ENCODE measurements at places on chromosomes 7 and 10.
A peak's percentile ranks its signal among the peaks of the same experiment; 100 is the strongest.

DNA sequence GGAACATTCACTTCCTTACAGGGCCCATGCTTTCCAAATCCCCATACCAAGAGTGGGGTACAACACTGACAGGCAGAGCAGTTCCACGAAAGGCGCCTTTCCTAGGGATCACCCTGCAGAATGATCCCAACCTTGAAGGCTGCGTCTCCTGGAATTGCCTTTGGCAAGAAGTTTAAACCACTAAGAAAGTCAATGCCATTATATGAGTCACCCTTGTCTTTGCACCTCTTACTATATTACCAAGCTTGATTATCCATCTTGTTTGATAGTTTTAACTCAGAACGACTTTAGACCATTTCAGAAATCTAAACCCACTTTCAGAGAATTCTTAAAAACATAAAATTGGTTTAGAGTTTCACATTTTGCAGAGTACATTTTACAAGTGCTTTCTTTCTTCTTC lies 282.1 kb downstream of the ARHGAP12 start:
- peak; percentile 36 for DNase-seq

DNA sequence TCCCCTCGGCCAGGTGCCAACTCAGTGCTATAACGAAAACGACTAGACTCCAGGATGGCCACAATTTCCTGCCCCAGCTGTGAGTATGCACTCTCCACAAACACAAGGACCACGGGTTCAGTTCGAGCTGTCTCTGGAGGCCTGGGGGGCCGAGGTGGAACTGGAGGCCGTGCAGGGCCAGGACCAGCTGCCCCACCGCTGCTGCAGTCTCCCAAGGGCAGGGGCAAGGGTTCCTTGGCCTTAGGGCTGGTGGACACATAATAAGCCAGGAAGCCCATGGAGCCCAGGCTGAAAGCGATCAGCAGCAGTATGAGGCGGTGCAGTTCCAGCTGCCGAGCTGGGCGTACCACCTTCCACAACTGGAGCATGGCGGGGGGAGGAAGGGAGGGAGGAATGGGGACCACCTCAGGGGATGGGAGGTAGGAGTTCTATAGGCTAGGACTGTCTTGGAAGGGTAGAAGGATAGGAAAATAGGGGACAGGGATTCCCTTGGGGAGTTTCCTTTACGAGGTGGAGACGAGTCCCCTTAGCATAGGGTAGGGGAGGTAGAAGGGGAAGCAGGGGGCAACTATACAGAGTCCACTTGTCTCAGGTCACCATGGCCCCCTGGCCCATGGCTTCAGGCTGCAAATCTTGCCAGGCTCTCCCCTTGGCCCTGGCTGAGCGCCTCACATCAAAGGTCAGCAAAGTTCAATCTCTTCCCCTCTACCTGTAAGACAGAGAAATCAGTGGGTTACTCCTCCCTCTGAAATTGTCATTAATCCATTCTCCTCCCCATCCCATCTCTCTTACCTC lies 3.2 kb downstream of the NDST2 start:
- no peak for DNase-seq

GRCh38 chr10:98062424-98062823 lies 32.0 kb upstream of the CRTAC1 start:
- DNase-seq, result no peak

DNA sequence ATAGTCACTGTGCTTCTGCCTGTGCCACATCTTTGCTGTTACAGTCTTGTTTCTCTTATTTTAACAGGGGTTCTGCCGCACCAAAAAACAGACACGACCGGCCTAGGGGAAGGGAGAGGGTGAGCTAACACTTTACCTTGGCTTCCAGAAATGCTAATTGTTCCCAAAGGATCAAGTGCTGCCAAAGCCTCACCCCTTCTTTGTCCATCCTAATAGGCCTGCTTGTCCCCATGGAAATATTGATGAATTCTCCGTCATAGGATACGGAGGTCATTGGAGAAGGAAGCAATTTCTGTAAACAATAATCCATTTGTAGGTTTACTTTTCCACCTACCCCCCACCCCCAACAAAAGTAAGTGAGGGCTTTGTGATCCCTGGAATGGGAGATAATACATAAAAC lies 567.3 kb downstream of the KCNMA1 start:
- no peak for DNase-seq

GRCh38 chr10:106467506-106467905 lies 697.0 kb downstream of the SORCS1 start:
- DNase-seq, result peak; percentile 35

DNA sequence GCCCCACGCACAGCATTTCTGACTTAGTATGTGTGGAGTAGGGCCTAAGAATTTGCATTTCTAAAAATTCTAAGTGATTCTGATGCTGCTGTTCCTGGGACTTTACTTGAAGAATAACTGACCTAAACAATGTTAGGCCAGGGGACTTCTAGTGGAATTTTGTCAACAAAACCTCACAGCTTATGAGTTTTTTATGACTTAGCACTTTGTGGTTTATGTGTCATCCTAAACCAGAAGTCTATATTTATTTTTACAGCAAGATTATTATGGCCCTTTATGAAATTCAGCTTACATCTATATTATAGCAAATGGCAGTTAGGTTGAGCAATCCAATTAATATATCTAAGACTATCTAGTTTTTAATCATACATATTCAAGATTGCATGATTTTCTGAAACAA lies 24.6 kb upstream of the BET1 start:
- peak; percentile 53 for DNase-seq

- DNase-seq, result no peak
Measured at GRCh38 chr10:102476466-102477141, 25.3 kb upstream of the C10orf95 start.

DNA sequence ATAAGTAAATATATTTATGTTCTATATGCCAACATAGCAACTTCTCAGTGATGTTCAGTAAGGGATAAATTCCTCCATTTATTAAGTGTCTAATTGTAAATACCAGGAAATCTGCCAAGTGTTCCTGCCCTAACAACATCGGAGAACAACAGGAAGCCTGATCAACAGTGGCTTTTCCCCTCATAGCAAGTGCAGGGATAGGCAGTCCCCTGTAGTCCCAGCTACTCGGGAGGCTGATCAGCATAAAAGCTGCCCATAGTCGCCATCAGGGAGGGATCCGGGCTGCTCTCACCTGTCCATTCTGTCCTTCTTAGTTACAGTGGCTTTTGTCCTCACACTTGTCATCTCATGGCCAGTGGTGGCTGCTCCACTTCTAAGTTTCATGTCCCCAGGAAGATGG lies 141.3 kb downstream of the IDE start:
- DNase-seq, result no peak

DNA sequence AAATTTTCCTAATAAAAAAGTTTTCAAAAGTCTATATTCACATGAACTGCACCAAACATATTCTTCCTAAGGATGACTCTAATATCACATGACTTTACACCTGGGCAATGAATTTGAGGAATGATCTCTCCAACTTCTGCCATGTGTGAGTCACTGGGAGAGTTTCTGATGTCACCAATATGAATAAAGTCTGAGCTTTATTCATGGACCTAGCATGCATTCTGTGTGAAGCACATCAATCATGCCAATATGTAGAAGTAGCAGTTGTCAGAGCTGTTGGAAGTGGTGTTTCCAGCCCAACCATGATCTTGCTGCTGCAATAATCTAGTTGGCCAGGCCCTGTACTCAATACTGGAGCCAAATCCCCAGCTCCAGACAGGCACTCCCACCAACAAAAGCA lies 91.7 kb upstream of the IFRD1 start:
- no peak for DNase-seq

DNA sequence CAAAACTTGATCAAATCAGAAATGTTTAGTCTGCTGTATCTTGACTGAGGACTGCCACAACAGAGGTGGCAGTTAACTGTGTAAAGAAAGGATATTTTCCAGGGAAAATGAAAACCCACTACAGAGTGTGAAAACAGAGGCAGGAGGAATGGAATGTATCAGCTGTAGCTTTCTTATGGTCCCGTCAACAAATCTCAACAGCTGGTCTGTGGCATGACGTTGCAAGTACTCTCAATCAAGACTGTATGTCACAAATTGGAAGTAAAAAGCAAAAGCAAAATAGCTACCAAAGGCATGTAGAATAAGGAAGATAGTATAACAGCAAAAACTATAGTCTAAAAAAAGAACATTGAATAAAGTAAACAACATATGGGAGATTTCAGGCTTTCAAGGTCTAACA lies 123.5 kb downstream of the KMT2C start:
- DNase-seq, result peak; percentile 6

DNA sequence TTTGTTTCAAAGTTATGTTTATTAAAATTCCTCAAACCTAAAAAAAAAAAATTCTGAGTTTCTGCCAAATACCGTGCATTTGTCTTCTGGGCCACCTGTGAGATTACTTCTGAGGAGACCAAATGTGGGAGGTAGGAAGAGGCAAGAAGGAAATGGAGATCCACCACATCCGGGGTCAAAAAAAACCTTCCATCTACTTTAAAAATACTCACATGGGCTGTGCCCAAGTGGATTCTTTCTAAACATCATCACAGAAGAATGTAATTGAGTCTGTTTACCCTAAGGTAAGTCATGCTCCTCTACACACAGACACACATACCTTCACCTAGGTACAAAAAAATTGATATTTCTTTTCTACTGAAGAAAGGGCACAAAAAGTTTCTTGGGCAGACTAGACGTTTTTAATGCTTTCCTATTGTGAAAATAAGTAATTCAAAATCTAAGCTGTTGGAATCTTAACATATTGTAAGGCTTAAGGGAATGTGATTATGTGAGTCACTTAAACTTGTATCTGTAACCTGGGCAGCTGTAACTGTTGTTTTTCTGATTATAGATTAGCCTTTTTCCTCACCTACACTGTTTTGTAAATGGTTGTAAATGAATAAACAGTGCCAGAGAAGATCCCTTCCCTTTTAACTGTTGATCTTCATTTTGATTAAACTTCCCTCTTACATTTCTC lies 19.1 kb upstream of the SPOCK2 start:
- no peak for DNase-seq

- DNase-seq, result no peak
Measured at GRCh38 chr7:77239471-77239870, 39.9 kb upstream of the FGL2 start.

DNA sequence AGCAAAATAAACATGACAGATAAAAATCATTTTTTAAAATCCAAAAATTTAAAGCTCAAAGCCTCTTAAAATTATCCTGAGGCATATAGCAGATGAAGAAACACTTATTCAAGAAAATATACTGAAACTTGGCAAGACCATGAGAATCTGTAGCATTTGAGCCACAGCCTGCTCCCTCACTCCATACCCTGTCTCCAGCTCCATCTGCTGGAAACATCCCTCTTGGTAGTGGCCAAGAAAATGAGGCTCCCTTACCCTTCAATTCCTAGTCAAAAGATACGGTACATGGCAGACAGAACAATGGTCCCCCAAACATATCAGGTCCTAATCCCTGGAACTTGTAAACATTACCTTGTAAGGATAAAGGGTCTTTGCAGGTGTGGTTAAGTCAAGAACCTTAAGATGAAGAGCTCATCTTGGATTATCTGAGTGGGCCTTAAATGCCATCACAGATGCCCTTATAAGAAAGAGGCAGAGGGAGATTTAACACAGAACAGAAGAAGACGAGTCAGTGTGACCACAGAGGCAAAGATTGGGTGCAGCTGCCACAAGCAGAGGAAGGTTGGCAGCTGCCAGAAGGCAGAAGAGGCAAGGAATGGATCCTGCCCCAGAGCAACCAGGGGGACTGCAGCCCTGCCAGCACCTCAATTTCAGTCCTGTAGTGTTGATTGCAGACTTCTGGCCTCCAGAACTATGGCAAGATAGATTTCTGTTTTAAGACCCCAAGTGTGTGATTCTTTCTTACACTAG lies 149.4 kb downstream of the ZNF248 start:
- no peak for DNase-seq

DNA sequence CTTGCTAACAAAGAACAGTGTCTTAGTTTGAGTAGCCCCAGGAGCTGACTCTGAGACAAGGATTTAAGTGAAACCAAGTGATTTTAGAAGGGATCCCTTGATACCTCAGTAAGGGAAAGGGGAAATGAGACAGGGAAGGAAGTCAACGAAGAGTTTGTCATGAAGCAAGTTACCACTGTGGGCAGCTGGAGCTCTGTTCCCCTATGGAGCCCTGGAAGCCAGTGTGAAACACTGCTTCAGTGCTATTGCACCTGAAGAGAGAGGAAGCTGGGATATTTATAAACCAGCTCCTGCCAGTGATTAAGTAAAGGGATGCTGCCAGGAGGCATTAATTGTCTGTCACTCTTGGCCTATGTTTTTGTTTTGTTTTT lies 58.9 kb upstream of the WAPL start:
- no peak for DNase-seq

DNA sequence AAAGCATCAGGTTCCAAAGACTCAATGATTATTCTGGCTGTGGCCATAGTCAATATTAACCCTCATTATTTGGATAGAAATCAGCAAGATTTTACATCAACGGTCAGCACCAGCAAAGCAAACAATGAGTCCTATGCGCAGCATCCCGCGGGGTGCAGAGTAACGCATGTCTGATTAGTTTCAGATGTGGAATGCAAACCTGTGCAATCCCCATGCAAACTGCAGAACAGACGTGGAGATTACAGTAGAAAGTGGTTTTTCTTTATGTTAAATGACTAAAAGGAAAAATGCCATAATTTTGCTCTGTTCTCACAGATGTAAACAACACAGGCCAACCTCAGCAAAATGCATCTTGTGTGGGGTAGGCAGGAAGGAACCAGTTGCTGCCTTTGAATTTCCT lies 258.1 kb upstream of the GRB10 start:
- peak; percentile 81 for DNase-seq

DNA sequence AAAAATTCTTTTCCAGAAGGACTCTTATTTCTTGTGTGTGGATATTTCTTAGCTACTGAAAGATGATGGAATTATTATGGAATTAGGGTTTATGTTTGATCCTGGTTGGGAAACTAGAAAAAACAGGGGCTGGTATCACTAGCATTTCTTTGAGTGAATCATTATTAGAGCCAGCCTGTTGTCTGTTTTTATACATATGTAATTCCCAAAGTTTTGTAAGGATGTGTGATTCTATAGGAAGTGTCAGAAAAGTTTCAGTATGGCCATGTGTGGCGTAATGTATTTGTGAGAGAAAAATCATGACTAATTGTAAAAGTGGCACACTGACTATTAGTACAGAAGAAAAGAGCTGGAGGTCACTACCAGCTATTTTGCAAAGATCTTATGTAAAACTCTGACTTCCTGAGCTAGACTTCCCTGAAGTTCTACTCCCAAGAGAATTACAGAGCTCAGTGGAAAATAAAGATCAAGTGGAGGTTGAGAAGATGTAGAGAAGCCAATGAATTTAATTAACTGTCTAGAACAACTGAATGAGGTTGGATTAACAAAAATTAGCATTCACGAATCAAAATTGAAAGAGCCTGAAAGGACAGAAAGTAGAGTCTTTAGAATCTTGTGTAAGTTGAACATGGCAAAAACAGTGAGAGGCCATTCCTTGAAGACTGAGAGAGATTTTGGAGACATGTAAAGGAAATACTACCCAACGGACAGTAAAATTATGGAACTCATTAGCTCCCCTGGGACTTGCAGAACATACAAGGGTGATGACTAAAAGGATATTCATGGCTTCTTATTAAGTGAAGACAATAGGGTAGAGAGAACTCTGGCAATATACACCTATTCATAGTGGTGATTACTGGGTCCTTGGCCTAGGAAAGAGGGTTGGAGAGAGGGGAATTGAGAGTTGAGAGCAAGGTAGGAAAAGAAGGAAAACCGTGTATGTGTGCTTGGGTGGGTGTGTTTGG lies 12.5 kb downstream of the ZNF365 start:
- peak; percentile 56 for DNase-seq
